Esophagus muscularis mucosa (tissue), 4 donors: ENCODE measurements at places on chromosomes 3 and 15.

GRCh38 chr3:37730825-37731224, 130.9 kb upstream of the CTDSPL start:
- no peak overlapping the region for H3K27ac ChIP-seq
- H3K36me3 ChIP-seq, result peaks cover 36% of the 10 kb centered on the region
- no peak for DNase-seq
- no peak overlapping the region for H3K4me3 ChIP-seq

DNA sequence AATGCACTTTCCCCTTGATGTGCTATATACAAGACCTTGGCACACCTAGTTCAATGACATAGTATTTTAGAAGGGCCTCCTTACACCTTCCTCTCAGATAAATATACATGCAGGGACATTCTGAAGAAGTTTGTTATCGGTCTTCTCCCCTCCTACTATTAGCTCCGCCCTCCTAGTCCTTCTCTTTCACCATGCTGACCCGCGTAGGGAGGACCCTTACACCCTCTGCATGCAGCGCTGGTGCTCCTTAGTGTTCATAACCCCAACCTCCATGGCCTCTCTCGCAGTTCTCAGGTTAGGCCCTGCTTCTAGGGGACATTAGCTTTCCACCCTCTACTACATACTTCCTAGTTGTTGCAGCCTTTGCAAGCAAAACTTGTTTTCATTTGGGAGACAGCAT, 146.4 kb downstream of the PGPEP1L start:
- H3K27ac ChIP-seq, result no peak overlapping the region
- no peaks in the 10 kb centered on the region for H3K36me3 ChIP-seq
- no peak overlapping the region for H3K4me3 ChIP-seq
- no peak for DNase-seq
- H3K27me3 ChIP-seq, result no peaks in the 10 kb centered on the region

DNA sequence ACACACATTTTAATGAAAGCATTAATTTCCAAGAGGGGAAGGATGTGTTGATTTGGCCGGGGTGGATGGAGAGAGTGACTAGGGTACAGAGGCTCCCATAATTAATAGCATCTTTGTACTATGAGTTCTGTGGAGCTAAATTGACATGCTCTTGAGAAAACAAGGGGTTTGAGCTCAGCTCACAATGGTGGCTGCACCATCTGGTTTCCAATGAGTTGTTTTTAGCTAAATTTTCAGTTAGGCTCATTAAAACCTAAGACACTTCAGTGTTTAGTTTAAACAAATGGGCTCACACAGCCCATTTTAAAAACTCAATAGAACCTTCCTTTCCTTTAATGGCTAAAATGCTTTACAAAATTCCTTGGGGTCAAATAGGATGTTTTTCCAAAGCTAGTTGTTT, 199.7 kb downstream of the TNIK start:
- H3K36me3 ChIP-seq, result no peaks in the 10 kb centered on the region
- no peak overlapping the region for H3K4me3 ChIP-seq
- no peak overlapping the region for H3K27ac ChIP-seq

GRCh38 chr15:45253330-45253729, 1.3 kb downstream of the SLC28A2 start:
- no peaks in the 10 kb centered on the region for H3K4me1 ChIP-seq
- no peak overlapping the region for H3K27ac ChIP-seq

DNA sequence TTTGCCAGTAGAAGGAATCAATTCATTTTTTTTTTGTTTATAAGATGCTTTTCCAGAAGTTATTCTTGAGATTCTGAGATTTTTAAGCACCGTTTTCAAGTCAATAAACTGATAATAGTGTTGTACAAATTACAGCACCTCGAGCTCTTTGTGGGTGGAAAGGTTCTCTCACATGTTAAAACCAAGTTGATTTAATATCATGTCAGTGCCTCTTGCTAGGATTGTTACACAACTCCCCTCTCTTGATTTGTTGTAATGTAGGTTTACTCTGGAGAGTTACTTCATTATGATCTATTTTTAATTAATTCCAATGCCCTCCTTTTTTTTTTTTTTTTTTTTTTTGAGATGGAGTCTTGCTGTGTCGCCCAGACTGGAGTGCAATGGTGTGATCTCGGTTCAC, 25.8 kb upstream of the UBXN7 start:
- no peaks in the 10 kb centered on the region for H3K27me3 ChIP-seq
- H3K36me3 ChIP-seq, result no peaks in the 10 kb centered on the region
- no peaks in the 10 kb centered on the region for H3K4me1 ChIP-seq
- H3K27ac ChIP-seq, result no peak overlapping the region

DNA sequence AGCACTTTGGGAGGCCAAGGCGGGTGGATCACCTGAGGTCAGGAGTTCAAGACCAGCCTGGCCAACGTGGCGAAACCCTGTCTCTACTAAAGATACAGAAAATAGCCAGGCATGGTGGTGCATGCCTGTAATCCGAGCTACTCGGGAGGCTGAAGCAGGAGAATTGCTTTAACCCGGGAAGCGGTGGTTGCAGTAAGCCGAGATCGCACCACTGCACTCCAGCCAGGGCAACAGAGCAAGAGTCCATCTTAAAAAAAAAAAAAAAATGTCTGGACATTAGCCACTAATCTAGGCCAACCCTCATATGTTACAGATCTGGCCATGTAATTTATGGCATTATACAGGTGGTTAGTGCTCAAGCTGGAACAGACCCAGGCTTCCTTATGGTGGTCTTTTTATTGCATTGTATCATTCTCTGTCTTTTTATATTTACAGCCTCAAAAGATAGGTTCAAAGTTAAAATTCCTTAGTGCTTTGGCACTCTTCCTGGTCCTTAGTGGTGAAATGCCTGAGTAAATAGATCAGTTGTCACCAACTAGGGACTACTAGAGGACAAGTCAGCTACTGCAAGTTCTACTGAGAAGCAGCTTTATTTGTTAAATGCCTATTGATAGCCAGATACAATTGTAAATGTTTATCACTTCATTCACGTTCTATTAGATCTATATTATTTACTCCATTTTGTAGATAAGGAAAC, 16.0 kb downstream of the STARD9 start:
- H3K36me3 ChIP-seq, result no peaks in the 10 kb centered on the region
- H3K27ac ChIP-seq, result no peak overlapping the region
- no peak for DNase-seq
- no peak overlapping the region for H3K4me3 ChIP-seq

DNA sequence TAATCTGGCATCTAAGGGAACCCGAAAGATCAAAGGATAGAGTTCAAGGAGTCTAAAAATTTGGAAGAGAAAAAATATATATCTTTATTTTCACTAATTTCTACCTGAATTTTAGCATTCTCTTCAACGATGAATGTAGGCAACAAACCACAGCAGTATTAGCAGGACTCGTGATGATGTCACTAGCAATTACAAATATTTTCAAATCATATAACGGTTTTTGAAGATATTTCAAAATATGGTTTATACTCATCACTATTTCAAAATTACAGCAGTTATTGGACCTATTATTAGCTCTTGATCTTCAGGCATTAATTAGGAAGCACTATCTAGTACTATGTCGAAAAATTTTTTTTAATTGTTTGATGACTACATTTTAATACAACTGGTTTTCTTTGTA, 27.0 kb upstream of the ANKDD1A start:
- H3K27ac ChIP-seq, result no peak overlapping the region
- DNase-seq, result no peak
- peaks cover 29% of the 10 kb centered on the region for H3K4me1 ChIP-seq
- H3K36me3 ChIP-seq, result no peaks in the 10 kb centered on the region
- H3K27me3 ChIP-seq, result no peaks in the 10 kb centered on the region

- DNase-seq, result no peak
- H3K27ac ChIP-seq, result no peak overlapping the region
- no peaks in the 10 kb centered on the region for H3K27me3 ChIP-seq
- no peak overlapping the region for H3K4me3 ChIP-seq
Observed at GRCh38 chr15:92502930-92503857, 109.5 kb downstream of the ST8SIA2 start.

- no peaks in the 10 kb centered on the region for H3K27me3 ChIP-seq
- H3K4me1 ChIP-seq, result peaks cover 37% of the 10 kb centered on the region
- DNase-seq, result no peak
- H3K27ac ChIP-seq, result no peak overlapping the region
- no peak overlapping the region for H3K4me3 ChIP-seq
Observed at GRCh38 chr15:44295750-44296431, 7.4 kb downstream of the GOLM2 start.

- no peak for DNase-seq
- no peaks in the 10 kb centered on the region for H3K36me3 ChIP-seq
- no peaks in the 10 kb centered on the region for H3K4me1 ChIP-seq
- H3K27ac ChIP-seq, result no peak overlapping the region
- H3K4me3 ChIP-seq, result no peak overlapping the region
Observed at GRCh38 chr3:99607151-99607550, 31.2 kb upstream of the COL8A1 start.

- DNase-seq, result no peak
- H3K4me3 ChIP-seq, result no peak overlapping the region
- no peaks in the 10 kb centered on the region for H3K27me3 ChIP-seq
- no peaks in the 10 kb centered on the region for H3K4me1 ChIP-seq
Observed at GRCh38 chr15:59587085-59587826, 24.3 kb upstream of the GCNT3 start.

DNA sequence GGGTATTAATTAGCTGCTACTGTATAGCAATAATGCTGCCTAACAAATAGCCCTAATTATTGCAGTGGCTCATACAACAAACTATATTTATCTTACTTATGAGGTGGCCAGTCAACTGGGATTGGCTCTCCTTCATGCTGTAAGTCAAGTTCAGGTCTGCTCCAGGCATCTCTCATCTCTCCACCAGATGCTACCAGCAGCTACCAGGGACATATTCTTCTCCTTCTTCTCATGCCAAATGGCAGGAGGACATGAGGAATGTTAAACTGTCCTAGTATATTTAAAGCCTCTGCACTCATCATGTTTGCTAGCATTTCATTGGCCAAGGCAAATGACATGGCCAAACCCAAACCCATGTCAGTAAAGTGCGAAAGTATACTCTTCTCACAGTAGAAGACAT, 17.3 kb downstream of the SV2B start:
- no peak overlapping the region for H3K27ac ChIP-seq
- no peak overlapping the region for H3K4me3 ChIP-seq
- H3K4me1 ChIP-seq, result no peaks in the 10 kb centered on the region
- no peak for DNase-seq
- no peaks in the 10 kb centered on the region for H3K36me3 ChIP-seq

DNA sequence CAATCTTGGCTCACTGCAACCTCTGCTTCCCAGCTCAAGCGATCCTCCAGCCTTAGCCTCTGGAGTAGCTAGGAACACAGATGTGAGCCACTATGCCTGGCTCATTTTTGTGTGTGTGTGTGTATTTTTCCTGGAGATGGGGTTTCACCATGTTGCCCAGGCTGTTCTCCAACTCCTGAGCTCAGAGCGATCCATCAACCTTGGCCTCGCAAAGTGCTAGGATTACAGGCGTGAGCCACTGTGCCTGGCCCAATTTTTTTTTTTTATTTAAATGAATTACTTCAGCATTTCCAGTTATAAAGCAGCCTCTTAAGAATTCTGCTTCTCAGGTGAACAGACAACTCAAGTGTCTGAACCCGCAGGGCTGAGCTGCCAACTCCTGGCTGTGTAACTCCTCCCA, 20.1 kb upstream of the ST3GAL6 start:
- H3K36me3 ChIP-seq, result no peaks in the 10 kb centered on the region
- H3K4me3 ChIP-seq, result no peak overlapping the region
- H3K27ac ChIP-seq, result no peak overlapping the region
- no peaks in the 10 kb centered on the region for H3K4me1 ChIP-seq
- DNase-seq, result no peak

DNA sequence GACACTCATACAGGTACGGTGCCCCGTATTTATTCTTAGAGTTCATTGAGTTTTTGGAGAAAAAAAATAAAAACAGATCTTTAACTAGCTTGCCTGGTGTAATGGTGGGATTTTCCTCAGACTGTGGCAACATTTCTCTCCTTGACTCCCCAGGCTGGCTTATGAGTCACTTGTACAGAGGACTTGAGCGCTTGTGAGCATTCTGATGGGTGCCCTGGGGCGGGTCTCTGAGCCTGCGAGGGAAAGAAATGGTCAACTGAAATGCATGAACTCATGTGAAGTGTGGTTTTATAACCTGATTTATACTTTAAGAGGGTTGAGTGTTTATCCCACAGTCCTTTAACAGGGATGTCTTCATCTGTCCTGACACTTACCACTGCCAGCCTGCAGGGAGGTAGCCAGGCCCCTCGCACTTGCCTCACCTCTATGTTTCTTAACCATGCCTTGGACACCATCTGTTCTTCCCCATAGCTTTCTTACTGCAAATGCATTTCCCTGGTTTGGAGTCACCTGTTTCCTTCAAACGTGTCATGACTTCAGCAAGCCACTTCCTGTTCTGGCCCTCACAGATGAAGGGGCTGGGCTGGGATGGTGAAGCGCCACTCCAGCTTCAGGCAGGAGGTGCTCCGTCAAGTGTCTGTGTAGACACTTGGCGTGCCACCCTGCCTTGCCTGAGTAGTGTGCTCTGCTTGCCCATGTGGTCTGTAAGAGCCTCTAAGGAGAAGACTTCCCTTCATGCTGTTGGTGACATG, 118.7 kb downstream of the PDE8A start:
- no peak overlapping the region for H3K4me3 ChIP-seq
- DNase-seq, result no peak
- H3K4me1 ChIP-seq, result no peaks in the 10 kb centered on the region
- no peaks in the 10 kb centered on the region for H3K27me3 ChIP-seq

- peaks cover 100% of the 10 kb centered on the region for H3K36me3 ChIP-seq
- H3K4me3 ChIP-seq, result no peak overlapping the region
- H3K4me1 ChIP-seq, result peaks cover 95% of the 10 kb centered on the region
- peak overlapping the region; percentile 35 for H3K27ac ChIP-seq
- H3K27me3 ChIP-seq, result no peaks in the 10 kb centered on the region
- no peak for DNase-seq
Observed at GRCh38 chr15:39591141-39591895, 10.4 kb downstream of the THBS1 start.
